ENCODE measurements at places on chromosomes 2 and 18. TPM values are rescaled to one million over a fixed set of nuclear protein-coding genes. Genes with fewer than 3 reads are reported as not detected.

Gene CYP27A1
- total RNA-seq, result 0.56 TPM

Gene RSAD2
- not detected for total RNA-seq

Gene SLC11A1
- total RNA-seq, result not detected

Gene NT5DC4
- not detected for total RNA-seq

Gene ARHGAP28
- 1.4 TPM for total RNA-seq

Gene REEP1
- total RNA-seq, result not detected

Gene ZC3H15
- 64.8 TPM for total RNA-seq

Measured in airway epithelial cell (primary cell).